Activated T-helper 1 cell treated with Interleukin-2 at 50 U/mL for 16 hours (primary cell): ENCODE measurements at places on chromosomes 5 and 9.

DNA sequence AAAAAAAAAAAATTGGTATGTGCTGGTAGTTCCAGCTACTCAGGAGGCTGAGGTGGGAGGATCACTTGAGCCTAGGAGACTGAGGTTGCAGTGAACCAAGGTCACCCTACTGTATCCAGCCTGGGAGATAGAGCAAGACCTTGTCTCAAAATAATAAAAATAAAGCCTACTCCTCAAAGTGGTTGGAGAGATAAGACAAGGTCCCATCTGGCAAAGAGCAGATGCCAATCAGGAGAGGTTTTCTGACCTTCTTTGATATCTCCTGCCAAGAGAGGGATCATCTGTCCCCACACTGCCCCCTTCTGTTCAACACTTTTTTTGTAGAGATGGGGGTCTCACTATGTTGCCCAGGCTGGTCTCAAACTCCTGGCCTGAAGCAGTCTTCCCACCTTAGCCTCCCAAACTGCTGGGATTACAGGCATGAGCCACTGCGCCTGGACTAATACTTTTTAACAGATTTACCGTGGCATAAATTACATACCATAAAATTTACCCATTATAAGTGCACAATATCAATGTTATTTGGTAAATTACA is 64.7 kb downstream of the SH3PXD2B start:
- no peak for DNase-seq

DNA sequence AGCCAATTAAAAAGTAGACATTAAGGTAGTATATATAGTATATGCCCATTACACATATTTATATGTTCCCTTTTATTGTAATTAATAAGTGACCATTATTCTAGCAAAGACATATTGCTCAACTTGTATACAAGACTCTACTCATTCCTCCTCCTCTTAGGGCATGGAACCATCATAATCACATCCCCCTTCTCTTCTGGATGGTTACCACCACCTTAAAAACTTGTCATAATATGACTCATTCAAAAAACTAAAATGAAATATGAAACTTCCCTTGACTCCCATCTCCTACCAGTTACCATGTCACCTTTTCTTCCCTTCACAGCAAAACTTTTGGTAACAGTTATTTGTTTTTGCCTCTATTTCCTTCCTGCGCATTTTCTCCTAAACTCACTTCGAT is 438.7 kb downstream of the KDM4C start:
- no peak for DNase-seq

- DNase-seq = no peak
Observed at GRCh38 chr5:41610386-41610785, 100.0 kb upstream of the PLCXD3 start.

DNA sequence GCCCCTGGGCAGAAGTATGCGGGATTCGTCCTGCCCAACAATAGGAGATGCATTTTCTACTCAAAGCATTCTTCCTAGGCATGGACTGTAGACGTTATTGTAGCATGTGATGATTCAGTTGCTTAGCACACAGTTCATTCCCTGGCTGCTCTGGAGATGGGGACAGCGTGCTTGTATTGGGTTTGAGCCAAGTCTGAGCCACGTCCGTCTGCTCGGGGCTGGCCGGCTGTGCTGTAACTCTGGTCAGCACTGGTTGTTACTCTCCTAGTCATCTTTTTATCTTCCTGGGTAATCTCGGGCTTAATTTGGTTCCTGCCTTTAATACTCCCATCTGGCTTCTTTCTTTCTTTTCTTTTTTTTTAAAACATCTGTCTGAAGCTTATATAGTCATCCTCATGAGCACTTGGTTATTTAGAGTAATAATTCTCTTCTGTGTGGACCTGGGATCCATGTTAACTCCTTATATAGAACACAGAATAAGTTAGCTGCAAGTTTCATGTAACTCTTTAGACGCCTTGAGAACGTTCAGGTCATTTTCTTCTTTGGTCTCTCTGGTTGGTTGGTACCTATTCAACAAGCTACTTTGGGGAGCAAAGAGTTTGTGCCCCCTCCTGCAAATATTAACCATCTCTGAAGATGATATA is 118.8 kb upstream of the RPS23 start:
- DNase-seq = no peak

DNA sequence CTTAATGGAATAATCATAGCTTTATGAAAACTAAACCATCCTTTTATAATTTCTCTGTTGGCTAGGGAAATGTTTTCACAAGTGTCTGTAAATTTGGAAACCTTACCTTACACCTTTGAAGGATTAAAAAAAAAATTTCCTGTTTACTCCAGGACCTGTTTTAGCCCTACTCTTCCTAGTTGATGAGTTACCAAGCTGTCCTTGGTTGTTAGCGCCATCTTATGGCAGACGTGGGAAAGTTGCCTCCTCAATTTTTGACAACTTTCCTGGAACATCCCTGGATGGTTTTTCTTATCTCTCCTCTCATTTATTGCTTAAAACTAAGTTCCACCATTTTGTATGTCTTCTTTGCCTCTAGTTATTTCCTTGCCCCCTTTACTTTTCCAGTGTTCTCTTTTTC is 25.7 kb downstream of the ZSWIM6 start:
- no peak for DNase-seq

GRCh38 chr5:89372176-89372575 is 489.2 kb upstream of the MEF2C start:
- no peak for DNase-seq

GRCh38 chr5:38531518-38531917 is 24.9 kb downstream of the LIFR start:
- DNase-seq = no peak

- DNase-seq = no peak
Observed at GRCh38 chr5:8839361-8840055, 706.4 kb downstream of the SEMA5A start.

DNA sequence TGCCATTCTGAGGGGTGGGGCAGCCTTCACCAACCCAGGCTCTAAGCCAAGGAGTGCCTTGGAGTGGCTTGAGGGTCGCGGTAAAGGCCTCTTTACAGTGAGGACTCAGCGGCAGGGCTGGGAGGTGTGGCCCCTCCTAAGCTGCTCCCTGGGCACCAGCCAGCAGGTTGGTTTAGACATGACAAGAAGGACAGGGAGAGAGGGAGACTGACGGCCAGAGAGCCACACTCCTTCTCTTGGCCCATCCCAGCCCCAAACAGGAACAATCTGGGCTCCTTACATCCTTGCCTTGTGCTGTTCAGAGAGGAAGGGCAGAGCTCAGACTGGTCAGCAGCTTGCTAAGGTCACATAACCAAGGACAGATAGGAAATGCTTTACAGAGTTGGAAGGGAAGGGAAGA is 94.5 kb downstream of the LMX1B start:
- DNase-seq = no peak

DNA sequence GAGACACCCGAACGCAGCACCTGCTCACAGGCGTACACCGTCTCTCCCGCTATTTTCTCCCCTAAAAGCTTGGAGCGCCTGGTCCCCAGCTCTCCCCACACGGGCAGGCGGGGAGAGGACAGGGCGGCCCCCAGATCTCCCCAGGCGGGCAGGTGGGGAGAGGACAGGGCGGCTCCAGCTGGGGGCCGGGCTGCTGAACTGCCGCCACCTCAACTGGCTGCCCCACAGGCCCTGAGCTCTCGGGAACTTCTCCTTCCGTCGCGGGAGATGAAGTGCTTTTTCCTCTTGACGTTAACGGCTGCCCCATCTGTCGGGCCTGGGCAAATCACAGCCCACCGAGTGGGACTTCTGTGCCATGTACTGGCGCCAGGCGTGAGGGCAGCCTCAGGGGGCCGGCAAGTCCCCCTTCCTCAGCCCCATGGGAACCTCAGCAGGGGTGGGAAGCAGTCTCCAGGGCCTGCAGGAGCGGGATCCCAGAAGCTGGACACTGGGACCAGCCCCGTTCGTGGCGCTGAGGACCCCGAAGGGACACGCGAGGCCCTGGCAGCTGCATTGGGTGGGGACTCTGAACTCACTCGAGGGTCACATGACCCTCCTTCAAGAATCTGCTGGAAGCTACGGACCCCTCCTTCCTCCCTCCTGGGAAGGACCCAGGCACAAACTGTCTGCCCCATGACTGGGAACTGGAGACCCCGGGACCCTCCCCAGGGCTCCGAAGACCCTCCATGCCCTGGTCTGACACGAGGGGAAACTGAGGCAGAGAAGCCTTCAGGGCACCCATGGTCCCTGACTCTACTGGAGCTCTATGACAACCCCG is 5.7 kb upstream of the EGFL7 start:
- DNase-seq = no peak

DNA sequence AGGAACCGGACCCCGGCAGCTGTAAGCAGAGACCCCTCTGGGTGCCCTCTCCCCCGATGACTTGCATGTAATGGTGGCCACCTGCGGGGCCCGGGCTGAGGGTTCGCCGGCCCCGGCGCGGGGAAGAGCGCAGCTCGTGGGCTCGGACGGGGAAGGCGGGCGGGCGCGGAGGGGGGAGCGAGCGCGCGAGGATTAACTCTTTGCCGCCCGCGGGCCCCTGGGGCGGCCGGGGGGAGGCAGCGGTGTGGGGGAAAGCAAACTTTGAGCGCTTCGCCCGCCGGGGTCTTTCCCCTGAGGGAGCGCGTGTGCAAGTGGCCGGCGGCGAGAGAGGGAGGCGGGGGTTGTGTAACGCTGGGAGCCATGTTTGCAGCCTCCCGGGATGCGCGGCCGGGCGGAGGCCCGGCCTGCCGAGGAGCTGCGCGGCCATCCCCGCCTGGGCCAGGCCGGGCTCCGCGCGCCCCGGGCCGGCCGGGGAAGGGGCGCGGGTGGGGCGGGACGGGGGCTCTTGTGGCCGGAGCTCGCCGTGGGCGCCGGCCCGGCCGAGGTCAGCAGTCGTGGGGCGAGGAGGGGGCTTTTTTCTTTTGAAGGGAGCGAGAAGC is 547 bp downstream of the ANP32B start:
- DNase-seq = peak; percentile 37

DNA sequence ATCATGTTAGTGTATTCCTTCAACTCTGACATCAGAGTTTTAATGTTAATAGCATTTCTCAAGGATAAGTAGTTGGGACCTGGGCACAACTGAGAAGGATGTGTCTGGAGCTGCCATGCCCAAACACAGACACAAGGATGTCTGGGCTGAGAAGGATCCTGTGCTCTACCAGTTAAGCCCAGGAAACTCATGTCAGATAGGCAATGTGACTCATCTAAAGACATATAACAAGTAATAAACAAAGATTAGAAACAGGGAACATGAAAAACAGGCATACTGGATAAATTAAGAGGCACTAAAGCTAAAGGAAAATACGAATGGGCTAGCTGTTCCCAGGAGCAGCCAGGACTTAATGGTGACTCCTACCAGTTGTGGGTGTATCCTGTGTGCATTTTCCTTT is 9.1 kb upstream of the EGFLAM start:
- no peak for DNase-seq

DNA sequence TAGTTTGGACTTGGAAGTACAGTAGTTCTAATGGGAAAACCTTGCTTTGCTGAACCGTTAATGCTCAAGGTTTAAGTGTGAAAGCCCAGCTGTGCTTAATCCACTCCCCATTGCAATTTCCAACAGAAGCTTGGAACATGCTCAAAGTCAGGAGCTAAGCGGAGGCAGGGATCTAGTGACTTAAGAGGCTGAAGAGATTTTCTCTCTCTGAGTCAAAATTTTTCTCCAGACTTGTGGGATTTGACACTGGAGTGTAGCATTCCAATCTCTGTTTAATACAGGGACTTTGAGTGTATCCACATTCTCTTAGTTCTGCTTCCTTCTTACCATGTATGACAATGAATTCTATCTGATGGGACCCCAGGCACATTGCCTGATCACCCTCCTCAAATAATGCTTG is 471.8 kb downstream of the KIF4B start:
- no peak for DNase-seq

DNA sequence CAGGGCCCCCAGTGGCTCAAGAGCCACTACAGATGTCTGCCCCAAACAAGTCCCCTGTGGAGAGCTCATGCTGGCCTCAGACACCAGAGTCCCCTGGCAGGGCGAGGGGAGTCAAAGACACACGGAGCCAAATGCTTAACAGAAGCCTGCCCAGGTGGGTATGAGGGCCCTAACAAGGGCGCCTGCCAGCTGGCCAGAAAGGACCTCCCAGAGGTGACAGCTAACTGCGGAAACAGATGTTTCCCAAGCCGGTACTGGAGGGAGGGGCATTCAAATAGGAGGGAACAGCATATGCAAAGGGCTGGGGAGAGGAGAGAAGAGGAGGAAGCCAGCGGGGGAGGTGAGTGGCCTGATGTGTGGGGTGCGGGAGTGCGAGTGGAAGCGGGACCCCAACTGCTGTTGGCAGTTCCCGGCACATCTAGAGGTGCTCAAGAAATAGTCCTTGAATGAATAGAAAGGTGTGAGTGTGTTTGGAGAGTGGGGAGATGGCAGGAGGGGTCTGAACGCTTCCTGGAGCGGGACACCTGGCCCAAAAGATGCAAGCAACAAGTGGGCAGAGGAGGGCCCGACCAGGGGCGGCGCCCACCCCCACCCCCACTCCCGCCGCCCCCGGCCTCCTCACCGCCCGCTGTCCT is 824 bp downstream of the MXD3 start:
- DNase-seq = no peak

- no peak for DNase-seq
Observed at GRCh38 chr5:43482490-43483297, 971 bp downstream of the TMEM267 start.

- DNase-seq = no peak
Observed at GRCh38 chr5:141532726-141533125, 43.8 kb downstream of the PCDHGC5 start.

GRCh38 chr5:10153808-10154537 is 95.7 kb downstream of the ATPSCKMT start:
- DNase-seq = no peak

DNA sequence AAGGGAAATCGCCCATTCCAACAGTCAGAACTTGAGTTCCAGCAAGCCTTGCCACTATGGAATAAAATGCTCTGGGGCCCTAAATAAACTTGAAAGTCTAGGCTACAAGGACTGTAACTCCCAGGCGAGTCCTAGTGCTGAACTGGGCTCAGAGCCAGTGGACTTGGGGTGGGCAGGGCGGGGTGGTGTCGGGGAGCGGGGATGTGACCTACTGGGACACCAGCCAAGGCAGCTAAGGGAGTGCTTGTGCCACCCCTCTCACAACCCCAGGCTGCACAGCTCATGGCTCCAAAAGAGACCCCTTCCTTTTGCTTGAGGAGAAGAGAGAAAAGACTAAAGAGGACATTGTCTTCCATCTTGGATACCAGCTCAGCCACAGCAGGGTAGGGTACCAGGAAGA is 61.5 kb downstream of the MEIKIN start:
- no peak for DNase-seq

DNA sequence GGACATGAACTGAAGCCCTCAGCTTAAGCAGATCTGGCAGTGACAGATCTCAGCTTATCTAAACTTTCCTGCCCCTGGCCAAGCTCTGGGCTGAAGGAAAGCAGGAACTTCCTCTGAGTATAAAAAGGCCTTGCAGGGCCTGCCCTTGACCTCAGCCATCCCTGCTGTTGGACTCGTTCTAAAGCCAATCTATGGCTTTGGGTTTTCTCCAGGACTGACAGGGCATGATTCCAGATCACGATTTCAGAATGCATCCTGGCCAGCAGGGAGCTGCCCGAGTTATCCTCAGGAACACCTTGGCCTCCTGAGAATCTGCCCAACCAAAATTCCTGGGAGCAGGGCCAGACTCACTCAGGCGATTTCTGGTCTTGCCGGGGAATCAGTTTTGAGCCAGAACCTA is 502.7 kb downstream of the TLE4 start:
- no peak for DNase-seq
